SJCRH30 (cell line): ENCODE measurements at places on chromosomes 7 and 10. TPM values are rescaled to one million over a fixed set of nuclear protein-coding genes. Genes with fewer than 3 reads are reported as not detected.

SPDYE5 gene
- total RNA-seq = not detected in 2 replicates

H2BK1 gene
- total RNA-seq = not detected in 2 replicates

HDAC9 gene
- 1.4 and 2.5 TPM in 2 replicates for total RNA-seq

NEUROD6 gene
- not detected in 2 replicates for total RNA-seq

GPNMB gene
- 0.85 and 1.3 TPM in 2 replicates for total RNA-seq

CAV1 gene
- 22.2 and 23.7 TPM in 2 replicates for total RNA-seq

DNAJC12 gene
- 9.6 and 11.7 TPM in 2 replicates for total RNA-seq

PITX3 gene
- 105 and 111 TPM in 2 replicates for total RNA-seq

RSPH10B gene
- total RNA-seq = 0.18 TPM in 1 of 2 replicates, not detected in the other

SPDYE11 gene
- not detected in 2 replicates for total RNA-seq

JAKMIP3 gene
- total RNA-seq = not detected in 2 replicates
